Neural crest cell (in vitro differentiated cells): ENCODE measurements at places on chromosomes 6 and 20. TPM values are rescaled to one million over a fixed set of nuclear protein-coding genes. Genes with fewer than 3 reads are reported as not detected.

- no peak for DNase-seq
Observed at GRCh38 chr6:37021356-37022129, 16.1 kb downstream of the FGD2 start.

DNA sequence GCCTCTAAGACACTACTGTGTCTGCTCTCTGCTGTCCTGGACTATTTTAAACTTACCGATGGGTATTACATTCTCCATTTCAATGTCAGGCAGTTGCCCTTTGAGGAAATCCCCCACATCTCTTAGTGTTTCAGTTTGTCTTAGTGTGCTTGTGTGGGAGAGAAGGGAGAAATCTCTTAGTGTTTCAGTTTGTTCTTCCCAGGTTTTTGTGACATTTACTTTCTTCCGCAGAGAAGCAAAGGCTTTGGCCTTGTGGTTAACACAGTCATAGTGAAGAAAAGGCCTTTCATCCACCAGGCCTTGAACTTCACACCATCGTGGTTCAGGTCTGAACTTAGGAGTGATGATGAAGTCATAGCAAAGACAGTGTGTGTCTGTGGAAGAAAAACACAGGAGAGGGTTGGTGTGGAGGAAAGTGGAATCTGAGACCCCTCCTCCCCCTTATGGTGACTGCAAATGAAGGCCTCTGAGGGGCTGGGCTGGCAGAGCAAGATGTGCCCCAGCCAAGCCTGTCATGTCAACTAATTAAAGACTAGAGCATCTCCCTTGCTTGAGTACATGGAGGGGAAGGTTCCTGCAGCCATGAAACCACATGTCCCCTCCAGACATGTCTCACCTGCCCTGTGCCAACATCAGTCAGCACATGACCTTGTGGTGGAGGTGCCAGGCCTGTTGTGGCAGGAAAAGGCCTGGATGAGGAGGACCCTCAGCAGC, 23.9 kb downstream of the RAET1L start:
- DNase-seq = no peak

The CLDN20 gene
- not detected in 2 replicates for total RNA-seq

- DNase-seq = no peak
Observed at GRCh38 chr20:62146019-62146755, 2.6 kb downstream of the SS18L1 start.

GRCh38 chr20:44080064-44080463, 106.9 kb downstream of the JPH2 start:
- no peak for DNase-seq

DNA sequence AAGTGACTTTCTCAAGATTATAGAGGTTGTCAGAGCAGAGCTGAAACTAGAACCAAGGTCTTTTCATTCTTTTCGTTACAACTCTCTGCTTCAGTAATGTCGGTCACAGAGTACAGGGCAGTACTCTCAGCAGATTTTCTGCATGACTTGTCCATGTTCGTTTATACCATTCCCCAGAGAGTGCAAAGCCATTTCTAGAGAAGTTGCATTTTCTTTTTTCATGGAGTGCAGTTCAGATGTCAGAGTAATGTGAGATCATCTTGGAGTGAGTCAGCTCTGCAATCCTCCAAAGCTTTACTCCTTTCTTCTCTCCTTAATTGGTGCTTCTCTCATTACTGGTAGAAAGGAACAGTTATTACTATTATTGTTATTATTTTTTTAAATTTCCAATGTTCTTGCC, 115.6 kb upstream of the B3GAT2 start:
- no peak for DNase-seq

DNA sequence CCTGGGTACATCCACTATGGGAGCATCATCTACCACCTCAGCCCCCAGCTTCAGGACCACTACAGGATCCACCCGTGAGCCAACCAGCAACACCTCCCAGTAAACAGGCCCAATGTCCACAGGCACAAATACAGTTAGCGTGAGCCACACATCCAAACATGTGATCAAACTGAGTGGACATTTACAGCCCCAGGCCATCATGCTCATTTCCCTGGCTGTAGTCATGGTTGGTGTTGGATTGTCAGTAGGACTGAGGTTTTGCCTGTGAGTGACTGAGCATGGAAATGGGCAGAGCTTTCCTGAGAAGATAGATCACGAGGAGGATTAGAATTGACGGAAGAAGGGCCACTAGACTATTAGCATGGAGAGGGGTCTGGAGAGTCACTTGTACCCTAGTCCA, 10.7 kb upstream of the MUC21 start:
- DNase-seq = no peak

GRCh38 chr20:2806351-2806701, 5.9 kb upstream of the CPXM1 start:
- DNase-seq = no peak

DNA sequence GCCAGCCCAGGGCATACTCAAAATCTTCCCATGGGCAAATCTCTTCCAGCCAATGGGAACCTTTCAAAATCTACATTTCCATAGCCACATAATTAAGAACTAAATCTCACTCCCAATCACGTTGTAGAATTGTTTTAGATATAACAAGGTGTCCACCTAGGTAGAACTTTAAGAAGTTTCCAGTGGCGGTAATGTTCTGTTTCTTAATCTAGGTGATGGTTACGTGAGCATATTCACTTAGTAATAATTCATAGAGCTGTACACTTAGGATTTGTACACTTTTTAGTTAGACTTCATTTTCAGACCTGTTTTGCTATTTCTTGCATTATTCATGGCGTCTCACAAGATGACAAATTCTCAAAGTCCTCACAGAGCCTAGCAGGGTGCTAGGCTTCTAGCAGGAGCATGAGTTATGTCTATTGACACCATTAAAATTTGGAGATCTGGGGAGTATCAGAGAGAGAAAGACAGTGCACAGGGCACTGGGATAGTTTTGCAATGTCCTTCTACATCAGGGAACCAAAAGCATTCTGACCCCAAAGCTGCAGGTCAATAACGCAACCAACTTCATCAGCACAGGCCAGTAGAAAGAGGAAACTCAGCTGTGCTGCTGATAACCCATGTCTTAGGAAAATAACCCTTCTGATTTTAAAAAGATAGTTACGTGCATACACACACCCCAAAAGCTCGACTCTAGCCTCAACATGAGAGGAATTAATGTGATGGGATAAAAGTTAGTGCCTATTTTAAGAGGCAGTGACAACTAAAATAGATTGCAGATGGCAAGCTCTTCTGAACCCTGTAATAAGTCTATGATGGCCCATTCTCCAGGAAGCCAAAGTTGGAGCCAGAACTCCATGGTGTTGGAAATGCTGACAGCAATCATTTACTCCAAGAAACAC, 518.1 kb upstream of the JARID2 start:
- no peak for DNase-seq

GRCh38 chr6:129504456-129504855, 205.5 kb downstream of the ARHGAP18 start:
- no peak for DNase-seq

DNA sequence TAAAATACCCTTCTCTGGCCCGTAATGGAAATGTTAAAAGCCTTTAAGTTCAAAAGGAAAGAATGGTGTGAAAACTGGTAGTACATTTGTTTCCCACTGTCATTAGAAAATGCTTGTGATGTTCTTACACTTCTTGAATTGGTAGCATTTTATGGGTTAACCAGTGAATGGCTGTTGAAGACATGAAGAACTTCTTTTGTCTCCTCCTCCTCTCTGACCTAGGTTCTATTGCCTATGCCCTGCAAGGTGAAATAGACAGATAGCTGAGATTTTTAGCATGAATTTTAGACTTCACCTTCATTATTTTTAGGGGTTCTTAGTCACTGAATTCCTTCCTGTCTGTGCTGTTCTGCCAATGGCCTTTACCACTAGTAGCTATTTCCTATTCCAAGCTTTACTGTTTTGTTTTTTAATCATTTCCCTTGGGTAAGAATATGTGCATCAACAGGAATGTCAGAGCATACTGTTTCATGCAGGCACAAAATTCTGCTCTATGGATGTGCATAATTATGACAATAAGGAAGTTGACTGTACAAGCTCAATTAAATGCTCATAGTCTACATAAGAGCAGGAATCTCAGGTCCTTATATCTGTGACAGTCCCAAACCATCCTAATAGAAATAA, 4.9 kb downstream of the TNFAIP3 start:
- DNase-seq = no peak

DNA sequence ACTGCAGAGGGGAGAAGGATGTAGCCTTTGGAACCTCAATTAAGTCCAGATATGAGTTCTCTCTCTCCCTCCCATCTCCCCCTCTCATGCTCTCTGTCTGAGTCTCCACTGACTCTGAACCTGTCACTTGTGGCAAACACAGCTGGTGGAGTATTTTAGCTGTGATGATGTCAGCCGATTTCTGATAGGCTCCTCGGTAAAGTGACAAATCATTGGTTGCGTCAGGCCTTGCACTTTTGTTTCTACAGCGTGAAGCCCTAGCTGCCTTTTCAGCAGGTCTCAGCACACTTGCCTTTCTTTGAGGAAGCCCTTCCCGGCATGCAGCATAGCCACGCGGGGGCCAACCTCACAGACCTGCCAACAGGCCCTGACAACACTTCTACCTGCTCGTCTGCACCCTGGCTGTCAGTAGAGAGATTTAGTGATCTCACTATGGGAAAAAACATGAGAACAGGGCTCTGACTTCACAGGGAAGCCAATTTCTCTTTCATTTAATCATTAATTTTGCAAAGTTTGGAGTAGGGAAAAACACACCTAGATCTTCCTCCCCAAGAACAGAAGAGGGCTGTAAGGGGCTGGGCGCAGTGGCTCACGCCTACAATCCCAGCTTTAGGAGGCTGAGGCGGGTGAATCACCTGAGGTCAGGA, 84.4 kb downstream of the GMPR start:
- DNase-seq = no peak

GRCh38 chr20:36472637-36473090, 68.7 kb upstream of the MYL9 start:
- no peak for DNase-seq

The CALHM6 gene
- 1.3 and 4.6 TPM in 2 replicates for total RNA-seq
